Activated CD4-positive, alpha-beta T cell treated with anti-CD3 and anti-CD28 coated beads, Interleukin-2, amount 50 U/mL, for 16 hours (primary cell): ENCODE measurements at places on chromosomes 7 and 10.

GRCh38 chr10:33235951-33236350, 98.5 kb downstream of the NRP1 start:
- DNase-seq, result no peak

DNA sequence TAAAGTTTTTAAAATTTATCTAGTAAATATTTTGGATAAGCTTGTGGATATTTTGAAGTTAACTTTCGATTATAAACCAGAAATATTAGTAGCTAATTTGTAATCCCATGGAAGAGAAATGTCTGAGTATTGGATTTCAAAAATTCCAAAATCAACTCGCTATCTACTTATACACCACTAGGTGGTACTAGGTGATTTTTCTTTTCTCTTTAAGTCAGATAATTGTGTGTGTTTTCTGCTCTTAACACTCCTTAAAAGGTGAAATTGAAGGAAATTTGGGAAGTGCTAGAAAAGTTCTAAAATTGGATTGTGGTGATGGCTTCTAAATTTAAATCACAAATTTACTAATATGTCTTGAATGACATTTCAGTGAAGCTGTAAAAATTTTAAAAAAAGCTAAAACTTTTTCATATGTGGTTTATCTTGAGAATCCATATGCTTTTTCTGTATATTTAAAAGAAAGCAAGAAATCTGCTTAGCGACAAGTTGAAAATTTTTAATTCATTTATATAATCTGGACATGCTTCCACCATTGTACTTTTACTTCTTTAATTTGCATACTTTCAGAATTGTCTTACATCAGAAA, 90.2 kb downstream of the IPMK start:
- DNase-seq, result peak; percentile 5

DNA sequence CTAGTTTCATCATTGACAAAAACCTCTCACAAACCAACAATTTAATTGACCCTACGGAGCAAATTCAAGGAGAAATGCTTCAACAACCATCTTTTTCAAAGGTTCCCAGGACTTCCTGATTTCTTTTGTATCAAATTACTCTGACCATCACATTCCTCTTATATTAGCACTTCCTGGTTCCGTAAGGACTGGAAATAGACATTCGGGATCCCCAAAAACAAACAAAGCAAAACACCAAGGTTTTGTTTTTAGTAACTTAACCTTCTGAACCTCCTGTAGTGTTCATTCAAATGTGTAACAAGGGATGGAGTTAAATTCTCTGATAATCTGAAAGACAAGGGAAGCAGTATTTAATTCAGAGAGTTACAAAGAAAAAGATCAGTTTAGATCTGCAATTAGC, 387.6 kb upstream of the NRP1 start:
- no peak for DNase-seq

- DNase-seq, result no peak
Observed at GRCh38 chr10:85139124-85139523, 810.7 kb downstream of the CCSER2 start.

- DNase-seq, result no peak
Observed at GRCh38 chr10:71082960-71083715, 129.2 kb upstream of the UNC5B start.

DNA sequence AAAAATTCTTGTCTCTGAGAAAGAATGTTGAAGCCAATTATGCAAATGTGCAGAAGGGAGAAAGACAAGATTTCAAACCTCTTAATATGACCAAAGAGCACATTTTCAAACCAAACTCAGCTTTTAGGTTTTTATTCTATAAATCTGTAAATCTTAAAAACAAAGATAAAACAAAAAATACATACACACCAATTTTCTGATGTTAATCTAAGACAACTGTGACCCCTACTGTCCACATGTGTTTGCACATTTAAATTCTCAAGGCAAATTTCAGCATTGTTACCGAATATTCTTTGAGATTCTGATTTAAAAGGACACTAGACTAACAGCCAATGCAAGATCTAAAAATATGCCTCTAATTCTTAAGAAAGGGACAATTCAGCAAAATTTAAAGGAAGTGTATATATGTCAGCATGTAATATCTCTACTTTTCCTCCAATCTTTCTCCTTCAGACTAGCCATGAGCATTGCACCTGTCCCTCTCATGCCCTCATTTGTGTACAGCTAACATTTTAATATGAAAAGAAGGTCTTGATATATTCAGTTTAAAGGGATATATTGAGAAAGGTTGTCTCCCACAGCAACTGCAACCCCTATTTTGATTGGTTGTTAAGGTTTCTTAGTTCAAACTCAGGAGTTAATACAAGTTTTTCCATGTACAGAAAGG, 417.9 kb downstream of the IPMK start:
- DNase-seq, result no peak

DNA sequence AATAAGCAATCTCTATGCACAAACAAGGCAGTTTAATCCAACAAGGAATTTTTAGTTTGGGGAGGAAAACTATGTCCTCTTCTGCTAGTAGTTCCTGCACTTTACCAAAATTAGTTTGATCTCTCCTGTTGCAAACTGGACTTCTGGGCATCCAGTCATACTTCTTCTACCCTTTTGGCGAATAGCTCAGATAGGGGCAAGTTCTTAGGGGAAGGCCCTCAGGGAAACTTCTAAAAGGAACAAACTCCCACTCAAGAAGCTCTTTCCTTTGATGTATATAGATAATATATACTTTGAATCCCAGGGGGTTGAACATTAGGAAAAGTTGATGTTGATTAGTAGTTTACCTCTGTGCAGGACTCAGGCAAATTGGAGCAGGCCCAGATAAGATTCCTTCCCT, 21.5 kb upstream of the PPP1R17 start:
- no peak for DNase-seq

- DNase-seq, result no peak
Observed at GRCh38 chr10:46079831-46080585, 33.9 kb upstream of the MSMB start.

DNA sequence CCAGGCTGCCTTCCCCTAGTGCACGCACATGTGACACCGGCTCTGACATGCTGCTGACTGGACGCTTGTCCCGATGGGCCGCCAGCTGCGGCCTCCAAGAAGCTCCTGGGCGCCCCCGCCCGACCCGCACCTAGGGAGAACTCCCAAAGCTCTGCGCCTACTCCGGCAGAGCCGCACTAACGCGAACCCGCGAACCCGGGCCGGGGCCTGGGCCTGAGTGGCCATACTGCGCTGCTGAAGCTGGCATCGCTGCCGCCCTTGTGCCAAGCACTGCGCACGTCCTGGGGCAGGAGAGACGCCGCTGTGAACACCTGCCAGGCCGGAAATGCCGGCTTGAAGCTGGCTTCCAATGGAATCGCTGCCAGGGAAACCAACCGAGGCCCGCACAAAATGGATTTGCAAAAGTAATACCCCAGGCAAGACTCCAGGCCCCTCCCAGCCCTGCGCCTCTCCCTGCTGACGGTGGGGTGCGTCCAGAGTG, 85.1 kb downstream of the WASHC2A start:
- DNase-seq, result no peak

DNA sequence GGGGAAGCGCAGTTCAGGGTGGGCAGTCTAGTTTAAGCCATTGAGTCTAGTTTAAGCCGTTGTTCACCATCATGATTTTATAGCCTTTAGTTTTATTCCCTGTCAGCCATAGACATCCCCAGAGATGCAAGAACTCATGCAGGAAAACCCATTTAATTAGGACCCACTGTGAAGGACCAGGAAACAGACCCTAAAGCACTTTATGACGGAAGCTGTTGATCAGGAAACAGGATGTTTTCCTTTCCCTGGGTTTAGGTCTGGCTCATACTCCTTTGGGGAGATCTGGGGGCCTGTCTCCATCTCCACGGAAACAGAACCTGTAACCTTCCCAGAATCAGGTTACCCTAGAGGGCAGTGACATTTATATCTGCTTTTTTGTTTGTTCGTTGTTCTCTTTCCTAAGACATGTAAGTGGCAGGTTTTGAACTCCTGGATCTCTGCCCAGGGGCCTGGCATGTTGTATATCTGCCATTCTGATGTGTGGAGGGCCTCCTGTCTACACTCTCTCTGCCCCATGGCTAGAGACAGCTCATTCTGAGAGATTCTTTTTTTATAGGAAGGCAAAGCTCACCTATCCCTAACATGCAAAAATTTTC, 657.2 kb upstream of the GALNT17 start:
- no peak for DNase-seq

GRCh38 chr10:114313866-114314265, 74.8 kb downstream of the VWA2 start:
- no peak for DNase-seq

GRCh38 chr7:157347217-157347904, 10.6 kb downstream of the DNAJB6 start:
- peak; percentile 12 for DNase-seq

DNA sequence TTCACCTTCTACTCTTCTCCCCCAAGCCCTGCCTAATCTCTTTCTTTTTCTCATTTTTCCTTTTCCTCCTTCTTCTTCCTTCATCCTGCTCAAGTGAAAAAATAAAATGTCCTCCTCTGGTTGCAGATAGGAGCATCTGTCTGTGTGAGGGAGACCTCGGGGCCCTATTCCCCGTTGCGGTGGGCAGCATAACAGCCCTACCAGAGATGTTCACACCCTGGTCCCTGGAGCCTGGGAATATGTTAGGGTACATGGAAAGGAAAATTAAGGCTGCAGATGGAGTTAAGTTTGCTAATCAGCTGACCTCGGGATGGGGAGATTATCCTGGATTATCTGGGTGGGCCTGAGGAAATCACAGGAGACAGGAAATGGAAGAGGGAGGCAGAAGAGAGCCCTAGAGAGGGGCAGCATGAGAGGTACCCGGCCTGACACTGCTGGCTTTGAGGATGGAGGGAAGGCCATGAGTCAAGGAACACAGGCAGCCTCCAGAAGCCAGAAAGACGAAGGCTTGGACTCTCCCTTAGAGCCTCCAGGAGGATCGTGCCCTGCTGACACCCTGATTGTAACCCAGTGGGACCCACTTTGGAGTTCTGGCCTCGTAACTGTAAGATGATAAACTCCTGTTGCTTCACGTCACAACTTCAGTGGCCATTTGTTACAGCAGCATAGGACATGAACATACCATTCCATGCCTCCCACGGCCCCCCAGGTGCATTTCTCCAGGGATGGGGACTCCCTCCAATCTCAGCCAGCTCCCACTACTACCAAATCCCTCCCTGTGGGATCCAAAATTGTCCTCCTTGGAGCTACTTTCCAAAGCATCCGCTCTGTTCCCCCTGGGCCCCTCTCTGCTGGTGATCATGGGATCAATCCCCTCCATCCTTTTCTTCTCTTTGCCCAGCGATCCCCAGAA, 39.0 kb upstream of the ZMIZ1 start:
- no peak for DNase-seq

GRCh38 chr7:127997226-127997922, 33.9 kb downstream of the LRRC4 start:
- no peak for DNase-seq

- no peak for DNase-seq
Observed at GRCh38 chr10:28774051-28774995, 97.0 kb downstream of the BAMBI start.

- DNase-seq, result no peak
Observed at GRCh38 chr7:93476491-93477344, 97.8 kb downstream of the CALCR start.

GRCh38 chr7:65846008-65846570, 26.8 kb upstream of the VKORC1L1 start:
- no peak for DNase-seq
